ENCODE measurements at places on chromosomes 5 and 9. TPM values are rescaled to one million over a fixed set of nuclear protein-coding genes. Genes with fewer than 3 reads are reported as not detected.

SLC6A7 gene
- not detected for total RNA-seq

ECM2 gene
- 39.1 TPM for total RNA-seq

SPATA9 gene
- not detected for total RNA-seq

SPEF2 gene
- 0.98 TPM for total RNA-seq

GPRIN1 gene
- 2.2 TPM for total RNA-seq

ACTBL2 gene
- total RNA-seq: not detected
